Psoas muscle (tissue), 8 donors: ENCODE measurements at places on chromosomes 2 and 18. TPM values are rescaled to one million over a fixed set of nuclear protein-coding genes. Genes with fewer than 3 reads are reported as not detected.
A peak's percentile ranks its signal among the peaks of the same experiment; 100 is the strongest.

DNA sequence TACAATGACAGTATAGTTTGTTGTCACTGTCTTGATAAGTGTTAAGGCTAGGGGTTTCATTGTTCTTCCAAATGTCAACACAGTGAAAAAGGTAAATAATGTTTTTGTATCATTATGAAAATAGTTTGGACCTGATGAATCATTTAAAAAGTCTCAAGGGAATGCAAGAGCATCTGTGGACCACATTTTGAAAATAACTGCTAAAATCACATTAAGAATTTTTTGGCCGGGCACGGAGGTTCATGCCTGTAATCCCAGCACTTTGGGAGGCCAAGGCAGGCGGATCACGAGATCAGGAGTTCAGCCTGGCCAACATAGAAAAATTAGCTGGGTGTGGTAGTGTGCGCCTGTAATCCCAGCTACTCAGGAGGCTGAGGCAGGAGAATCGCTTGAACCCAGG is 10.3 kb downstream of the SCN1A start:
- no peak for DNase-seq

GRCh38 chr2:12177455-12178288 is 431.2 kb downstream of the LPIN1 start:
- peak; percentile 55 for DNase-seq

DNA sequence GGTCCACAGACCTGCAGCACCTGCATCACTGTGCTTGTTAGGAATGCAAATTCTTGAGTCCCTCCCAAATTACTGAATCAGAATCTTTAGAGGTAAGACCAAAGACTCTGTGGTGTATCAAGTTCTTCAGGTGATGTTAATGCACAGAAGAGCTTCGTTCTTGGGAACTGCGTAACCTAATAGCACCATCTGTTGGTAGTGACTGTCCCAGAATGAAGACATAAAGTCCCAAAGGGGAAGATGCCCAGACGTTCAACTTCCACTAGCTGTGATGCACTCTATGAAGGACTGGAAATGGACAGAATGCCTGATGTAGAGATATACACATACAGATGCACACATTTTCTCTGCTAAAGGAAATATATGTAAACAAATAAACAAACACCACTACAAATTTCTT is 576.0 kb downstream of the LRP1B start:
- no peak for DNase-seq

- DNase-seq, result no peak
Observed at GRCh38 chr2:173456960-173457359, 102.3 kb downstream of the CDCA7 start.

GRCh38 chr2:141611-142010 is 95.3 kb upstream of the FAM110C start:
- no peak for DNase-seq

- no peak for DNase-seq
Observed at GRCh38 chr2:176094349-176094748, 1.8 kb downstream of the HOXD13 start.

GRCh38 chr2:48205137-48205798 is 299.0 kb upstream of the FBXO11 start:
- no peak for DNase-seq

DNA sequence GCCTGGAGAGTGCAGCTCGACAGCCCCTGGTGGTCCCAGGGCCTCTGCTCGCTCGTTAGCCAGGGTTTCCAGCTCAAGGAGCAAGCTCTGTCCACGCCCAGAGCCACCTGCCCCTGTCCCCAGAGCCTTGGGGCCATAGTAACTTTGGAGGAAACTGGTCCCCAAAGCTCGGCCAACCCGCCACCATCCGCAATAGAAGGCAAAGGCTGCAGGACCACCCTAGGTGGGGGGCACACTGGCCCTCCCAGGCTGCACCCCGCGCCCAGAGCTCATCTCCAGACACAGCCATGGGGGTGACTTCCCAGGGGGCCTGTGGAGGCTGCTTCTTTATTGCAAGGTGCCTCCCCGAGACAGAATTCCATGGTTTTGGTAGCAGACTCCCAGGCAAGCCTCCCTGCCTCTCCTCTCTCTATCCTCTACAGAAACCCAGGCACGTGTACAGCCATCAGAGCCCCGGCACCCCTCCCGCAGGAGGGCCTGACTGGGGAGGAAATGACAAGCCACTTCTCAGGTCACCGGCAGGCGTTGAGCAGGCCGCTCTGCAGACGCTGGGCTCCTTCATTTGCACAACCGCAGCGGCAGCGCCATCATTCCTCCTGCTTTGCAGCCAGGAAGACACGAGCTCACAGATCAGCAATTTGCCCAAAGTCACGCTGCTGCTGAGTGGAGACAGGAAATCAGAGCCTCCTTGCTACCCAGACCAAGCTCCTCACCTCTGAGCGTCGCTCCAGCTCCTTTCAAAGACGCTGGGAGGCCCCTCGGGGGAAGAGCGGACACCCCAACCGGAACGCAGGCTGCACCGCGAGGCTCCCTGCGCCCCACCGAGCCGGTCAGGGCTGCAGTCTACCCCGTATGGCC is 80.2 kb downstream of the NDUFA10 start:
- peak; percentile 63 for DNase-seq

- no peak for DNase-seq
Observed at GRCh38 chr2:64442801-64443429, 11.0 kb upstream of the LGALSL start.

- no peak for DNase-seq
Observed at GRCh38 chr2:190090148-190090547, 27.6 kb upstream of the MSTN start.

DNA sequence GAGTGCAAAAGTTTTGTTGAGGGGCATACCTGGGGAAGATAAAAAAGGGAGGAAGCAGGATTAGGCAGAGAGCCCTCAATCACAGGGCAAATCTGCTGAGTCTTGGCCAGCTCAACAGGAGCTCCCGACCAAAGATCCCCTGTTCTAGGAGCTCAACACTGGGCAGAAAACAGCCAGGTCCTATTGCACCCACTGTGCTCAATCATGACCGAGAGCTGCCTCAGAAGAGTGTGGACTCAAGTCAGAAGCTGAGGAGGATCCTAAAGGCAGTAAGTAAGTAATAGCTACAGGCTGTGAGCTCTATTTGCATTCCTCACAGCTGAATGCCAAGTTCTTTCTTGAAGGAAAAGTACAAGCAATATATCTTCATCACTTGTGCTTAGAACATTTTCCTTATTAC is 334.4 kb upstream of the NRP2 start:
- DNase-seq, result no peak

GRCh38 chr2:230956827-230957755 is 32.0 kb upstream of the GPR55 start:
- DNase-seq, result no peak

DNA sequence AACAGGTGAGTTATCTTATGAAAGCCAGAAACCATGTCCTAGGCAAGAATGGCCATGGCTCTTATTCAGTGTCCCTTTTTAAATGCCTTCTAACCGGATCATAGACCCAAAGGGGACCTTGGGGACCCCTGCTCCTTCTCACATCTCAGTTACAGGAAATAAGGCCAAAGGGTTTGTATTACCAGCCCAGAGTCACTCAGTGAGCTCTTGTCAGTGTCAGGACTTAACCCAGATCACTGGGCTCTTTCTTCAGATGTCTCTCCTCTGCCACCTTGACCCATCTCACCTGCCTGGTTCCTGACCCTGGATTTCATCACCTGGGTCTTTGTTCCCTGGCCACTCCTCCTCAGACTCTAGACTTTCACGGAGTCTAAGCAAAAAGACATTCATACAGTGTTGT is 556.7 kb downstream of the CMPK2 start:
- no peak for DNase-seq

- DNase-seq, result no peak
Observed at GRCh38 chr2:24285484-24286152, 74.7 kb downstream of the ITSN2 start.

DNA sequence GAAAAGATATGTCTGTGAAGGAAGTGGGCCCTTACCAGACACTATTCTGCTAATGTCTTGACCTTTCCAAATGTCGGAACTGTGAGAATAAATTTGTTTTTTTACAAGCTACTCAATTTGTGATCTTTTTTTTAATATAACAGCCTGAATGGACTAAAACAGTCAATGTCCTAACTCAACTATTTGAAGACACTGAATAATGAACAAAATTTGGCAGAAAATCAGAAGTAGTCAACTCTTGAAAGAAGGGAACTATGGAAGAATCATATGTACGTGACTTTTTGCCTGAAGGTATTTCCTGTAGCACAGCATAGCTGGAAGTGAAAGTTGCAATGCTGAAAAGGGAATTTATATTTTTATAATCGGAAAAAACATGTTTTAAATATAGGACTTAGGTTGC is 351.8 kb upstream of the TFPI start:
- no peak for DNase-seq

GRCh38 chr18:27887287-27887686 is 289.6 kb downstream of the CDH2 start:
- no peak for DNase-seq

- no peak for DNase-seq
Observed at GRCh38 chr2:176085861-176086771, 2.4 kb upstream of the EVX2 start.

GRCh38 chr2:27347641-27348040 is 8.9 kb downstream of the GTF3C2 start:
- DNase-seq, result no peak

COLEC11 gene
- total RNA-seq, result 0.40 TPM

RTP5 gene
- not detected for total RNA-seq
